ENCODE measurements at places on chromosomes 6 and 20.

- H3K36me3 ChIP-seq: no peaks in the 10 kb centered on the region
- H3K4me3 ChIP-seq: no peak overlapping the region
- H3K27ac ChIP-seq: no peak overlapping the region
- no peak for DNase-seq
- H3K27me3 ChIP-seq: no peaks in the 10 kb centered on the region
- H3K4me1 ChIP-seq: no peaks in the 10 kb centered on the region
Measured at GRCh38 chr20:7926767-7927166, 13.5 kb downstream of the HAO1 start.

- no peaks in the 10 kb centered on the region for H3K36me3 ChIP-seq
- H3K4me3 ChIP-seq: no peak overlapping the region
- no peaks in the 10 kb centered on the region for H3K4me1 ChIP-seq
- no peaks in the 10 kb centered on the region for H3K27me3 ChIP-seq
Measured at GRCh38 chr6:163839296-163839695, 424.8 kb downstream of the QKI start.

- no peaks in the 10 kb centered on the region for H3K36me3 ChIP-seq
- H3K27me3 ChIP-seq: no peaks in the 10 kb centered on the region
- no peak overlapping the region for H3K27ac ChIP-seq
- no peak for DNase-seq
Measured at GRCh38 chr6:113694278-113695077, 162.7 kb upstream of the MARCKS start.

GRCh38 chr20:47432834-47433210 is 68.9 kb upstream of the NCOA3 start:
- H3K27me3 ChIP-seq: no peaks in the 10 kb centered on the region
- no peak overlapping the region for H3K4me3 ChIP-seq
- H3K27ac ChIP-seq: no peak overlapping the region

- H3K27ac ChIP-seq: no peak overlapping the region
- H3K4me1 ChIP-seq: no peaks in the 10 kb centered on the region
- no peaks in the 10 kb centered on the region for H3K36me3 ChIP-seq
- no peak overlapping the region for H3K4me3 ChIP-seq
- H3K27me3 ChIP-seq: peaks cover 4% of the 10 kb centered on the region
Measured at GRCh38 chr6:47376930-47377329, 67.2 kb upstream of the TNFRSF21 start.

DNA sequence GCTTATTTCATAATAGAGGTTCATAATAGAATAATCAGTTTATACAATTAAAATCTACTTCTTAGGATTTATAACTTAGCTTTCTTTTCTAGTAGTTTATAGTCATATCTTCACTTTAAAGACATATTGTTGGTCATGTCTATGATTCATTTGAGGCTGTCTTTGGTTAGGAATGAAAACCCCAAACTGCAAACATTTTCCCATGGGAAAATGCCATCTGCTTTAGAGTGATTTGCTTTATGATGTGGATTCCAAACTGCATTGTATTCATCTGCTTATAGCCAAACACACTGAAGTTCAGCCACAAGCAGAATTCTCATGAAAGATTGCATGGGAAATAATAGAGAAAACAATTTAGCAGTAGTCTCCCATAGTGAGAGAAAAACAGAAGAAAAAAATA is 128.0 kb downstream of the RFPL4B start:
- no peak overlapping the region for H3K27ac ChIP-seq
- no peak for DNase-seq
- H3K4me3 ChIP-seq: no peak overlapping the region
- no peaks in the 10 kb centered on the region for H3K4me1 ChIP-seq
- no peaks in the 10 kb centered on the region for H3K36me3 ChIP-seq

GRCh38 chr6:43287717-43288679 is 10.1 kb upstream of the SLC22A7 start:
- H3K4me3 ChIP-seq: no peak overlapping the region
- H3K27ac ChIP-seq: no peak overlapping the region
- no peaks in the 10 kb centered on the region for H3K36me3 ChIP-seq
- H3K4me1 ChIP-seq: no peaks in the 10 kb centered on the region

GRCh38 chr20:21559305-21559704 is 45.4 kb upstream of the NKX2-2 start:
- no peaks in the 10 kb centered on the region for H3K27me3 ChIP-seq
- H3K4me1 ChIP-seq: peaks cover 56% of the 10 kb centered on the region
- H3K4me3 ChIP-seq: peak overlapping the region; percentile 96
- no peak for DNase-seq
- no peaks in the 10 kb centered on the region for H3K36me3 ChIP-seq
- H3K27ac ChIP-seq: peak overlapping the region; percentile 86

DNA sequence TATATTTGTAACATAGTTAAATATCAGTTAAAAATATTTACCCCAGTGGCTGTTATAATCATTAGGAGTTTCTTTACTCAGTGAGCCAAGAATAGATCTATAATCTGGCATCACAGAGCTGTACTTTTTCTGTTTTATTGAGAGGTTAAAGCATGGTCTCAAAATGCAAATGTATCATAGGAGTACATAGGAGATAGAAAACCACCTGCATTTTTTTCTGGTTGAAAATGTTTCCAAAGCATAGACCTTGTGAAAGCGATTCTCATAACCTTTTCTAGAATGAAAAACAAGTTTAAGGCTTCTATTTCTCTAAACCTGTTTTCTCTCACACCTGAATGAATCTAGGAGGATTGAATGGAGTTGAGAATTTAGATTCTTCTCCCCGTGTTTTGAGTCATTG is 14.4 kb downstream of the KCNQ5 start:
- H3K4me3 ChIP-seq: no peak overlapping the region
- no peaks in the 10 kb centered on the region for H3K36me3 ChIP-seq
- H3K27ac ChIP-seq: no peak overlapping the region
- no peak for DNase-seq
- no peaks in the 10 kb centered on the region for H3K27me3 ChIP-seq
- no peaks in the 10 kb centered on the region for H3K4me1 ChIP-seq

- no peaks in the 10 kb centered on the region for H3K36me3 ChIP-seq
- H3K27ac ChIP-seq: no peak overlapping the region
- H3K4me3 ChIP-seq: no peak overlapping the region
- no peaks in the 10 kb centered on the region for H3K27me3 ChIP-seq
- no peaks in the 10 kb centered on the region for H3K4me1 ChIP-seq
Measured at GRCh38 chr6:72835749-72836148, 213.9 kb downstream of the KCNQ5 start.

- H3K36me3 ChIP-seq: no peaks in the 10 kb centered on the region
- no peak for DNase-seq
- peaks cover 12% of the 10 kb centered on the region for H3K4me1 ChIP-seq
- no peaks in the 10 kb centered on the region for H3K27me3 ChIP-seq
- H3K4me3 ChIP-seq: no peak overlapping the region
- no peak overlapping the region for H3K27ac ChIP-seq
Measured at GRCh38 chr6:31336896-31337496, 20.0 kb downstream of the HLA-B start.

- no peaks in the 10 kb centered on the region for H3K36me3 ChIP-seq
- no peak overlapping the region for H3K27ac ChIP-seq
Measured at GRCh38 chr6:34520645-34521462, 35.3 kb downstream of the SPDEF start.

DNA sequence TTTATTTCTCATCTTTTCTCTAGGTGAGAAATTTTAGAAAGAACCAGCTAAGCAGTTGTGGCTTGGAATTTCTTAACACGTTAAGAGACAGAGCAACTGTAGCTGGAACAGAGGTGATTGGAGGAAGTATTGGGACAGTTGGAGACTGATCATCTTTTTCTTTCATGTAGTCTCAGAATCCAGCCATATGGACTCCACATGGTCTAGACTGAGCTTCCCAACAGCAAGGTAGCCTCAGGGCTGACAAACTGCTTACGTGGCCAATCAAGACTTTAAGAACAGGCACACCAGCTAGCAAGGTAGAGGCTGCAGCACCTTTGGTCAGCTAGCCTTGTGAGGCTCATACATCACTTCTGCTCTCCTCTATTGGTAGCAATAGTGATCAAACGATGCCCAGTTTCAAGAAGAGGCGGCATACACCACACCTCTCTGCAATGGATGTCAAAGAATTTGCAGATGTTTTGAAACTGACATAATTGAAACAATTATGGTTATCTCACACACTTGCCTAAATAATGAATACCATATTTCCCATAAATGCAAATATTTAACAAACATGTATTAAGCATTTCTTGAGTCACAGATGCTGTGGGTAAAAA is 590.5 kb upstream of the SLC35B3 start:
- DNase-seq: no peak
- no peak overlapping the region for H3K4me3 ChIP-seq
- H3K36me3 ChIP-seq: no peaks in the 10 kb centered on the region
- H3K27ac ChIP-seq: no peak overlapping the region
- no peaks in the 10 kb centered on the region for H3K27me3 ChIP-seq
- no peaks in the 10 kb centered on the region for H3K4me1 ChIP-seq

DNA sequence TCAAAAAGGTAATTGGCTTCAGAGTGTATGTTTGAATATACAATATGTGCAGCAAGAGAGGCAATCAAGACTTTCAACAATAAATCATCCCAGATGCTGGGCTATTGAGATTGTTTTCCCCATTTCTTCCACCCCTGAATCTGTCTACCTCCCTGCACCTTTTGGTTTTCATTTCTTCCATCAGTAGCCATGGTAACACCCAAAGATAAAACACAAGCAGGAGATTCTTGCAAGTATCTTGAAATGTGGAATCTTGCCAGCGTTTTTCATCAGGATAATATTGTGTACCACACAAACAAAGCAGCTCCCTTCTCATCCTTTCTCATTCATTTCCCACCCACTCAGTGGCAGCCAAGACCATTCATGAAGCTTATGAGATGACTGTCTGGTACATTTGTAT is 73.0 kb upstream of the NRSN1 start:
- H3K27me3 ChIP-seq: no peaks in the 10 kb centered on the region
- H3K27ac ChIP-seq: no peak overlapping the region
- DNase-seq: no peak
- H3K4me1 ChIP-seq: no peaks in the 10 kb centered on the region

DNA sequence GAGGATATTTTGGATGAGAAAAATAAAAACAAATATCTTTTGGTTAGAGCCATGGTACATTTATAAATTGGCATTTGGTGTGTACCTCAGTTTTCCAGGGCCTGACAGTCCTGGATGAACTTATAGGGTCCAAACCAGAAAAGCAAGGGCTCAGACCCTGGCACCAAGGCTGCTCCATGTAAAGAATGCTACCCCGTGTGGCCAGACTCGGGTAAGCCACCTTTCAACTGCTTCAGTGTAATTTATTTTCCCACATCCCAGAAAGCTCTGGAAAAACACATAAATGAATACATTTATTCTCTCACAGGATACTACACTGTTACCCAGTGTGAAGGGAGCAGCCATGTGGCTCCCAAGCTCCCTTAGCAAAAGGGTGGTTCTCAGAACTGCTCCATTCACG is 13.8 kb downstream of the MRPL14 start:
- H3K27ac ChIP-seq: no peak overlapping the region
- DNase-seq: no peak
- H3K27me3 ChIP-seq: no peaks in the 10 kb centered on the region
- H3K36me3 ChIP-seq: peaks cover 47% of the 10 kb centered on the region

- H3K36me3 ChIP-seq: no peaks in the 10 kb centered on the region
- H3K27me3 ChIP-seq: no peaks in the 10 kb centered on the region
- H3K4me3 ChIP-seq: no peak overlapping the region
- no peaks in the 10 kb centered on the region for H3K4me1 ChIP-seq
Measured at GRCh38 chr20:47740862-47741184, 44.5 kb downstream of the SULF2 start.

- H3K36me3 ChIP-seq: peaks cover 3% of the 10 kb centered on the region
- peaks cover 38% of the 10 kb centered on the region for H3K4me1 ChIP-seq
- peak overlapping the region; percentile 79 for H3K27ac ChIP-seq
Measured at GRCh38 chr20:44217342-44218092, 6.9 kb upstream of the OSER1 start.

DNA sequence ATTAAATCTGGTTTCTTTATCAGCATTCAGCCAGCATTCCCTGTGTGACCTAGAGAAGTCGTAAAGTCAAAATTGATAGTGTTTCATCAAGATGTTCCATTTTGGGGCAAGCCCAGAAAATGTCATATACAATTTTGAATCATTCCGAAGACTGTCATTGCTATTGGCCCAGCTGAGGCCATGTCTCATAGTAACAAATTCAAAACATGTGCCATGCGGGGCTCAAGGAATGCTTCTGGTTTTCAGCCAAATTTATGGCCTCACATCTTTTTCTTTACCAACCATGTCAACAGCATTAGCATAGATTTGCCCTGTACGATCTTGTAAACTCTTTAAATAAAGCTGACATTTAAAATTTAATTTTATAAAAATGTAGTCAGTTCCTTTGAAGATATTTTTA is 314.7 kb downstream of the PAX1 start:
- no peaks in the 10 kb centered on the region for H3K4me1 ChIP-seq
- no peak for DNase-seq
- H3K27me3 ChIP-seq: no peaks in the 10 kb centered on the region
- no peak overlapping the region for H3K4me3 ChIP-seq
- H3K36me3 ChIP-seq: no peaks in the 10 kb centered on the region

DNA sequence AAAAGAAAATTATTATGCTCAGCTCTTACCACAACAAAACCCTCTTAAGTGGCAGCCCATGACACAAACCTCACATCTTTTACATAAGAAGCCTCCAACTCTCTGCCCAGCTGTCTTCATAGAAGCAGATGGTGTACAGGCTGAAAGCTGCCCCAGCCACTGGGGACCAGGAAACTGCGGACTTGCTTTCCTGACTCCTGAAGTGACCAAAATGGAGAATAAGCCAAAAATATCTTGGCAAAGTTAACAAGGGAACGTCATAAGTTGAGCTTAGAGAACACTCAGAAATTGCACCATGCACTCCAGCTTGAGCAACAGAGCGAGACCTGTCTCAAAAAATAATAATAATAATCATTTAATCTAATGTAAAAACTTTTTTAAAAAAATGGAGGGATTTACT is 160.3 kb upstream of the CDYL start:
- H3K4me1 ChIP-seq: no peaks in the 10 kb centered on the region
- H3K4me3 ChIP-seq: no peak overlapping the region
- DNase-seq: no peak
- no peak overlapping the region for H3K27ac ChIP-seq
- H3K36me3 ChIP-seq: no peaks in the 10 kb centered on the region

GRCh38 chr6:160135907-160136655 is 14.5 kb downstream of the SLC22A1 start:
- no peaks in the 10 kb centered on the region for H3K36me3 ChIP-seq
- DNase-seq: no peak
- H3K4me3 ChIP-seq: no peak overlapping the region
- H3K27me3 ChIP-seq: no peaks in the 10 kb centered on the region
- H3K4me1 ChIP-seq: peaks cover 8% of the 10 kb centered on the region

GRCh38 chr6:136728033-136728939 is 64.0 kb downstream of the MAP3K5 start:
- DNase-seq: no peak
- H3K36me3 ChIP-seq: no peaks in the 10 kb centered on the region
- peaks cover 8% of the 10 kb centered on the region for H3K4me1 ChIP-seq
- no peaks in the 10 kb centered on the region for H3K27me3 ChIP-seq
- no peak overlapping the region for H3K4me3 ChIP-seq

Data from CD4-positive, CD25-positive, alpha-beta regulatory T cell (primary cell).